H1 (cell line): ENCODE measurements at places on chromosomes 11 and 22. TPM values are rescaled to one million over a fixed set of nuclear protein-coding genes. Genes with fewer than 3 reads are reported as not detected.

DNA sequence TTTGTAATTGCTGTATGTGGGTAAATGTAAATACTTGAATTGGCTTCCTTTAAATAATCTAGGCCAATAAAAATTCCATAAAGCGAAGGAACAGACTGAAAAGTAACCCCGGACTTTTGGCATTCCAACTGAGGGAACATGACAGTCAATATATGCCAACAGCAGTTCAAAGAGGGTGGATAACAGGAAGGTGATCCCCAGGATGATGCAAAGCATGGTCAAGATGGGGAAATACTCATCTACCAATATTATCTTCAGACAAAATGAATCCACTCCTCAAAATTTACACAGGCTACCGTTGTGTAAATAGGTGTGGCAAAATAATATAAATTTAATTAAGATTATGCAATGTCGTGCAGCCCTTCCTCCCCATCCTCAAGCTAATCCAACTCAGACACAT is 56.9 kb downstream of the BBOX1 start:
- no peaks in the 10 kb centered on the region for H3K36me3 ChIP-seq
- no peak overlapping the region for H3K4me3 ChIP-seq
- no peak for DNase-seq

- H3K4me1 ChIP-seq = peaks cover 9% of the 10 kb centered on the region; the same call in 1 of the 2 replicates
- H3K36me3 ChIP-seq = no peaks in the 10 kb centered on the region
- H3K27me3 ChIP-seq = no peaks in the 10 kb centered on the region
- no peak overlapping the region for H3K4me3 ChIP-seq
Observed at GRCh38 chr11:11587122-11587521, 34.7 kb downstream of the GALNT18 start.

GRCh38 chr22:35462498-35463230 is 62.7 kb downstream of the MCM5 start:
- H3K27ac ChIP-seq = no peak overlapping the region
- DNase-seq = no peak
- no peaks in the 10 kb centered on the region for H3K27me3 ChIP-seq
- H3K4me3 ChIP-seq = no peak overlapping the region
- peaks cover 6% of the 10 kb centered on the region for H3K4me1 ChIP-seq

Gene MEI1
- 0.36 and 0.54 TPM in 2 replicates for total RNA-seq

- peaks cover 6% of the 10 kb centered on the region; the same call in 1 of the 2 replicates for H3K4me1 ChIP-seq
- no peak for DNase-seq
- H3K27me3 ChIP-seq = peaks cover 37% of the 10 kb centered on the region
- peak overlapping the region; percentile 39 for H3K4me3 ChIP-seq
- H3K36me3 ChIP-seq = no peaks in the 10 kb centered on the region
Observed at GRCh38 chr11:65899356-65900124, 648 bp downstream of the FOSL1 start.

DNA sequence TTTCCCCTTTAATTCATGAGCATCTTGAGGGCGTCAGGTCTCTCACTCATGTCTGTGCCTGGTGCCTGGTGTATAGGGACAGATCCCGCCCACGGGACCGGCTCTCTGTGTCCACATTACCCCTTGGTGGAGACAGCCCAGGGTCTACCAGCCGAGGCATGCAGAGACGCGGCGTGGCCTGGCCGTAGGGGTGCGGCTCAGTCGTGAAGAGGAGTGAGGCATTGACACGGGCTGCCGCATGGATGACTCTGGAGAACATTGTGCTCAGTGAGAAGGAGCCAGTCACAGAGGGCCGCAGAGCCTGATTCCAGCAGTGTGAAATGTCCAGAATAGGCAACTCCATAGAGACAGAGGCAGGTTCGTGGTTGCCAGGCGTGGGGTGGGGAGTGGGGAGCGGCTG is 209.8 kb downstream of the TBC1D22A start:
- H3K4me3 ChIP-seq = no peak overlapping the region
- H3K27me3 ChIP-seq = no peaks in the 10 kb centered on the region
- no peak for DNase-seq

DNA sequence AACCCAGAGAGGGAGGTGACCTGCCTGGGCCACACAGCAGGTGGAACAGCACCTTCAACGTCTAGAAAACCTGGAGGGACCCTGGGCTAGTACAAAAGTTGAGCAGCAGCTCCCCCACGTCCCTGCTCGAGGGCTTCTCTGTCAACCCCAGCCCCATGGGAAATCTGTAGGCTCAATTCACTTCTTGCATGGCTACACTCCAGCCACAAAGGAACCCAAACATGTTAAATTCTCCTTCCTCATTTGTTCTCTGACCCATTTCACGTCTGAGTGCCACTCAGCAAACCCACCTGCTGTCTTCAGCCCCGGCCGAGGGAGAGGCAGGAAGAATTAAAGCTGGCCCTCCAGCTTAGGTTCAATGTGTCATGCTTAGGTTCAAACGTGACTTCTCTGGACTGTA is 418.5 kb downstream of the MIAT start:
- no peaks in the 10 kb centered on the region for H3K27me3 ChIP-seq
- no peak overlapping the region for H3K4me3 ChIP-seq
- H3K27ac ChIP-seq = no peak overlapping the region

Gene CCDC116
- not detected in 2 replicates for total RNA-seq

GRCh38 chr11:117020869-117021564 is 77.2 kb downstream of the SIK3 start:
- no peak overlapping the region; the same call in 1 of the 2 replicates for H3K27ac ChIP-seq
- H3K4me1 ChIP-seq = no peaks in the 10 kb centered on the region
- H3K36me3 ChIP-seq = 0 out of 2 replicates have a peak, but pooled peaks cover 2% of the 10 kb centered on the region
- H3K27me3 ChIP-seq = no peaks in the 10 kb centered on the region

Gene TNNT3
- total RNA-seq = not detected in 2 replicates

DNA sequence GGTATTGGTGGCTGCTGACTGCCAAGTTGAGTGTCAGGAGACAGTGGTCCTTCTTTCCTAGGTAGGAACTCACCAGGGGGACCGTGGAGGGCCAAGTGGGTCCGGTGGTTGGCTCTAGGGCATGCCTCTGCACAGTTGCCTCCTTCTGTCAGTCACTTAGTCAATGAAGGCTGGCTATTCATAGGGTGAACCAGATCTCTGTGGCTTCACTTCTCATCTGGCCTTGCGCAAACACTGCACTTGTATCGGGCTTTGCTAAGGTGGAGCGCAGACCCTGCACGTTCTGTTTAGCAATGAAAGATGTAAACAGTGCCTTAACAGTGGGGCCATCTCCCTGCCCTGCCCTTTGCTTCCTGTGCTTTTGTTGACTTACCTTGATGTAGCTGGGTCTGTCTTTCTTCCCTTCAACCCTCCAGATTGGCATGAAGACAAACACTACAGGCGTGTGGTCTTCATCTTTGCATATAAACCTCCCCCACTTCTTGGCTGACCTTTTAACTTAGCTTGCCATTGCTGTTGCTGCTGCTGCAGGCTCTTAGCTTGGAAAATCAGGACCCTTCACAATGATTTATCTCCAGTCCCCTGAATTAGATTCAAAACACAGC is 6.7 kb upstream of the SORL1-AS1 start:
- no peak overlapping the region for H3K27ac ChIP-seq
- no peak for DNase-seq
- H3K27me3 ChIP-seq = no peaks in the 10 kb centered on the region
- peaks cover 19% of the 10 kb centered on the region for H3K4me1 ChIP-seq
- H3K36me3 ChIP-seq = no peaks in the 10 kb centered on the region

Gene MS4A1
- not detected in 2 replicates for total RNA-seq

DNA sequence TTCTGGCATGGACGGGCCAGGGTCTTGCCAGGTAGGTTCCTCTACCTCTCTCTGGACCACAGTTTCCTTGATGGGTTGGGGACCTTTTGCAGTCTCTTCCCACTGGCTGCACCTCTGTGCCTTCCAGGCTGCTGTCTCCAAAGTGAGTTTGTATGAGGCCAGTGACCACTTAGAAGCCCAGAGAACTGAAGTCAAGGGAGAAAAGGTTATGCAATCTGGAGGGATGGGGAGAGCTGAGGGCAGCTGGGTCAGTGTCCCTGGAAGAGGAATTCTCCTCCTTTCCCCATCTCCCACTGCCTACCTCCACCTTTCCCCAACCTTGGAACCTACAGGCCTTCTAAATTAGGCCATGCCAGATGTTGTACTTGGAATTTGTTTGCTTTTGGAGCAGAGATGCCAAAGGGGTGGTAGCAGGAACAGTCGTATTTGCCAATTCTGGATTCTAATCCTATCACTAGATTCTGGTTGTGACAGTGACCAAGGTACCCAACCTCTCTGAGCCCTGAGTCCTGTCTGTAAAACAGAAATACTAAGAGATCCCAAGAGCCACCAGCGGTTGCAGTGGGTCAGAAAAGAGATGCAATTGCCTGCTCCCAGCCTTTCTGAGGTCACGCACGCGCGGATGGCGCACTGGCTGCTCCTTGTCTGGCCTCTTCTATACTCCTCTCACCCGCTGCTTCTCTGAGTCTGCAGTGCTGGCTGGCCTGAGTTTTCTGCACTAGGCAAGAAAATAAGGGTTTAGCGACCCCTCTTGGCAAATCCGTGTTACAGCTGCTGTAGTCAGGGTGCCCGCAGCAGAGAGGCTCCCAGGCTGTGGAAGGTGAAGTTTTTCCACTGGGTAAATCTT is 10.7 kb upstream of the ACCSL start:
- no peaks in the 10 kb centered on the region for H3K36me3 ChIP-seq
- DNase-seq = peak; percentile 80
- H3K27me3 ChIP-seq = no peaks in the 10 kb centered on the region
- no peak overlapping the region for H3K4me3 ChIP-seq
- no peaks in the 10 kb centered on the region; the same call in none of the 2 replicates for H3K4me1 ChIP-seq

DNA sequence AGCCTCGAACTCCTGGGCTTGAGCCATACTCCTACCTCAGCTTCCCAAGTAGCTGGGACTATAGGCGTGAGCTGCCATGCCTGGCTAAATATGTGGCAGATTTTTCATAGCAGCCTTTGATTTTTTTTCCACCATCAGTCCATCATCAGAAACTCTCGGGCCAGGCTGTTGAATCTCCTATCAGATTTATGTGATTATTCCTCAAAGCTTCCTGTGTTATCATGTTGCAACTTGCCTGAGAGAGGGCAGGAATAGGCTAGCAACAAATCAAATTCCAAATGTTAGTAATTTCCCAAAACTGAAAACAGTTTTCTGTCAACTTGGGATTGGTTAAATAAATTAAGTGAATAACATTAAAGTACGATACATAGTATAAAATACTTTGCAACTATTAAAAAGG is 3.4 kb downstream of the LRRC51 start:
- no peaks in the 10 kb centered on the region for H3K27me3 ChIP-seq
- H3K36me3 ChIP-seq = no peaks in the 10 kb centered on the region; the same call in 1 of the 2 replicates
- H3K4me1 ChIP-seq = peaks cover 2% of the 10 kb centered on the region
- H3K27ac ChIP-seq = no peak overlapping the region
- no peak for DNase-seq

GRCh38 chr11:132943706-132944568 is 588.4 kb downstream of the OPCML start:
- peaks cover 33% of the 10 kb centered on the region for H3K27me3 ChIP-seq
- H3K4me1 ChIP-seq = peaks cover 3% of the 10 kb centered on the region; the same call in 1 of the 2 replicates

DNA sequence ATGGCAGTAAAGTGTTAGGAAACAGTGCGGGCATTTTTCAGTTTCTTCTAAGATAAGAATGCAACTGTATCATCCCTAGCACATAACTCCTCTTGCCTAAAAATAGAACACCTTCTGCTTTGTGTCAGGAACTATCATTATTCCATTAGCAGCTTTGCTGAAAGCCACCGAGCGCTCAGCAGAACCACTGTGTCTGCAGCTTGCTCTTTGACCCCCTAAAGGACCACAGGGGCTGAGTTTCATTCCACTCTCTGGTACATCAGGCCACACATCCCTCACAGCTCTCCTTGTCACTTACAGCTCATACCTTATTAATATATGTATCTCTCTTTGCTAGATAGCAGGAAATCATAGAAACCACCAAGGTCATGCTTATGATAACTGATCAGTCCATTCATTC is 360.2 kb downstream of the KCNA4 start:
- no peak overlapping the region for H3K27ac ChIP-seq
- H3K36me3 ChIP-seq = no peaks in the 10 kb centered on the region
- H3K4me1 ChIP-seq = no peaks in the 10 kb centered on the region

- H3K27ac ChIP-seq = no peak overlapping the region
- no peaks in the 10 kb centered on the region for H3K27me3 ChIP-seq
- DNase-seq = no peak
- no peak overlapping the region for H3K4me3 ChIP-seq
- no peaks in the 10 kb centered on the region for H3K4me1 ChIP-seq
Observed at GRCh38 chr11:100794446-100794845, 107.4 kb downstream of the ARHGAP42 start.

DNA sequence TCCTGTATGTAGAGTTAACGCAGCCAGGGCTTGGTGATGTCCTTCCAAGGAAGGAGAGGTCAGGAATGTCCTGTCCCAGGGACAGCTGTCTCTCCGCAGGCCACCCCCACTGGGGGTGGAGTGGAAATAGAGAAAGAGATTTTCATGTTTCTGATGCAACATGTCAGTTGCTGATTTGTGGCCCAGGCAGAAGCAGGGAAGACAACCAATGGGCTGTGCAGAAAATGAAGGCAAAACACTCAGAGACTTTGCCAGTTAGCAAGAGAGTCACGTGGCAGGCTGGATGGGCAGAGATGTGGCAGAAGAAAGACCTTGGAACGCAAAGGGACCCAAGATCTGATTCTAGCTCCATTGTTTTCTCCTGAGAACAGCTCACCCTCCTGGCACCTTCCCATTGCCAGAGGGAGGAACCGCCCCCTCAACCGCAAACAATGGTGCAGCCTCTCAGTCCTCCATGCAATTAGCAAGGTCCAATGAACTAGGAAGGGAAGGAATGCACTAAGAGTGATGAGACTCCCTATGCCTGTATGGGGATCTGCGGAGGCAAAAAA is 71.0 kb downstream of the SYN3 start:
- peaks cover 6% of the 10 kb centered on the region; the same call in 1 of the 2 replicates for H3K36me3 ChIP-seq

GRCh38 chr11:64339754-64340408 is at the start of gene CCDC88B:
Gene CCDC88B (plus strand): TSS chr11:64340204. CDS start chr11:64340267, 63 bp downstream.
- DNase-seq = no peak
- peak within 1 kb of the TSS; percentile 59 for H3K4me3 ChIP-seq
- H3K27me3 ChIP-seq = no peaks in the 10 kb centered on the region
- peaks cover 20% of the 10 kb centered on the region for H3K4me1 ChIP-seq
- no peaks in the 10 kb centered on the region for H3K36me3 ChIP-seq
- no peak within 1 kb of the TSS for H3K27ac ChIP-seq

GRCh38 chr22:37182949-37183245 is 5.2 kb downstream of the C1QTNF6 start:
- H3K4me3 ChIP-seq = no peak overlapping the region
- H3K27me3 ChIP-seq = no peaks in the 10 kb centered on the region
- no peak overlapping the region for H3K27ac ChIP-seq
- H3K36me3 ChIP-seq = no peaks in the 10 kb centered on the region
- H3K4me1 ChIP-seq = peaks cover 7% of the 10 kb centered on the region

Gene MPZL2
- 2.4 and 2.6 TPM in 2 replicates for total RNA-seq

Gene HOATZ
- not detected in 2 replicates for total RNA-seq

Gene TMEM191C
- 0.74 and 1.3 TPM in 2 replicates for total RNA-seq

GRCh38 chr11:134585666-134586610 is 173.9 kb upstream of the B3GAT1 start:
- no peaks in the 10 kb centered on the region for H3K4me1 ChIP-seq
- no peak overlapping the region for H3K4me3 ChIP-seq
- no peaks in the 10 kb centered on the region; the same call in 1 of the 2 replicates for H3K27me3 ChIP-seq
- H3K36me3 ChIP-seq = no peaks in the 10 kb centered on the region

GRCh38 chr22:50523806-50524675 is 1.4 kb downstream of the SCO2 start:
- H3K36me3 ChIP-seq = peaks cover 19% of the 10 kb centered on the region
- no peaks in the 10 kb centered on the region for H3K4me1 ChIP-seq
- no peak for DNase-seq
- peak overlapping the region; percentile 67 for H3K4me3 ChIP-seq
- no peak overlapping the region for H3K27ac ChIP-seq
- peaks cover 8% of the 10 kb centered on the region for H3K27me3 ChIP-seq
